Activated T-cell treated with anti-CD3 and anti-CD28 coated beads for 4 hours (primary cell): ENCODE measurements at places on chromosomes 11 and 22.

- DNase-seq = no peak
Observed at GRCh38 chr22:27086080-27087044, 429.0 kb downstream of the MIAT start.

DNA sequence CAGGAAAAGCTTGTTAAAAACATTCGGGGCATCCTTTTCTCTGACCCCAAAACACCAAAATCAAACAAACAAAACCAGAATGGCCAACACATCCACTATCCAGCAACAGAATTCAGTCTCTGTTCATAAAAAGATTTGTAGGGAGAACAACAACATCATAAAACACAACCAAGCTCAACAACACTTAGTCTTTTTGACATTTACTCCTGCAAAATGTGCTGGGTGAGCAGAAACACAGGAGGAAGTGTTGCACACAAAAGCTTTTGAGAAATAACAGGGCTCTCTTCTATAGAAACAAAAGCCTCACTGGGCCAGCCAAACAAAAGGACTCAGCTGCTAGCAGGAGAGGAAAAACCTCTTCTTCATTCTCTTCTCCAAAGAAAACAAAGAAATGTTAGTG lies 736.0 kb upstream of the CCDC90B start:
- no peak for DNase-seq

DNA sequence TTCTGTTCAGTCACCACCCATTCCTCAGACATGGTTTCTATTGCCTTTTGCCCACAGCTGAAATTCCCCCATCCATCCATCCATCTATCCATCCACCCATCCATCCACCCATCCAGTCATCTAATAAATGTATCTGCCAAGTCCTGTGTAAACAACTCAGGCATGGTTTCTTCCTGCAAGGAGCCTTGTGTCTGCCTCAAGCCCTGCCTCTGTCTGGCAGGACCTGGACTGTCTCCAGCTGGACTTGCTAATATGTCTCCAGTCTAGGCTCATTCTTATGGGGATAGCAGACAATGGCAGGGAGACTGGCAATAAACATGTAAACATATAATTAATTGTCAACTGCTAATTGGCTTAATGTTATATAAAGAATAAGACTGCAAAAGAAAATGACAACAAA lies 64.7 kb upstream of the AMPD3 start:
- no peak for DNase-seq

DNA sequence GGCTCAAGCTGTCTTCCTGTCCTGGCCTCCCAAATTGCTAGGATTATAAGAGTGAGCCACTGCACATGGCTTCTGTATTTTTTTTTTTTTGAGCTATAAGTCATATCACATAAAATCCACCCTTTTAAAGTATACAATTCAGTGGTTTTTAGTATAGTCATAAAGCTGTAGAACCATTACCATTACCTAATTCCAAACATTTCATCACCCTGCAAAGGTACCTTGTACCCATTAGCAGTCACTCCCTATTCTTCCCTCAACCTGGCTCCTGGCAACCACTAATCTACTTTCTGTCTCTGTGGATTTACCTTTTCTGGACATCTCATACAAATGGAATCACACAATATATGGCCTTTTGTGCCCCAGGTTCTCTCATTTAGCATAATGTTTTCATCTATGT lies 84.5 kb downstream of the MTMR3 start:
- no peak for DNase-seq

DNA sequence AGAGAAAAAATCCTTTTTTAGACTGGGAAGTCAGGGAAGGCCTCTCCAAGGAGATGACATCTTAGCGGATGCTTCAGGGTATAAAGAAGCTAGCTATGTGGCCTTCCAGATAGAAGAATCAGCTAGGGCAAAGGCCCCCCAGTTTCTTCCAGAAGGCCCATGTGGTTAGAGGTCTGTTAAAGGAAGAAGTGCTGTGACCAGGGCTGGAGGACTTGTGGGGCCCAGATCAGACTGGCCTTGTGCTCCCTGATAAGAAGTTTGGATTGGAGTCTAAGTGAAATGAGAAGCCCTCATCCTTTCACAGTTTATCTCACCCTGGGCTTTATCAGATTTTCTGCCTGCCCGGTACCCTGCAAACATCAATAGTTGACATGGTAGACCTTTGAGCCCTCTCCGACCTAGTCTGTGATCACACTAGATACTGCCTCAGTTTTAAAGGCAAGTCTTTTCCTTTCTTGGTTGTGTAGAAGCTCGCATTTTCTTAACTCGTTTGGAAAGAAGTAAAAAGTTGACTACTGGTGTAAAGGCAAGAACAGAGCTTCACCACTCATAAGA lies 7.8 kb downstream of the AMPD3 start:
- DNase-seq = no peak

GRCh38 chr11:61141601-61142028 lies 19.6 kb downstream of the VPS37C start:
- DNase-seq = no peak

- no peak for DNase-seq
Observed at GRCh38 chr22:21101877-21102638, 56.3 kb downstream of the LRRC74B start.

DNA sequence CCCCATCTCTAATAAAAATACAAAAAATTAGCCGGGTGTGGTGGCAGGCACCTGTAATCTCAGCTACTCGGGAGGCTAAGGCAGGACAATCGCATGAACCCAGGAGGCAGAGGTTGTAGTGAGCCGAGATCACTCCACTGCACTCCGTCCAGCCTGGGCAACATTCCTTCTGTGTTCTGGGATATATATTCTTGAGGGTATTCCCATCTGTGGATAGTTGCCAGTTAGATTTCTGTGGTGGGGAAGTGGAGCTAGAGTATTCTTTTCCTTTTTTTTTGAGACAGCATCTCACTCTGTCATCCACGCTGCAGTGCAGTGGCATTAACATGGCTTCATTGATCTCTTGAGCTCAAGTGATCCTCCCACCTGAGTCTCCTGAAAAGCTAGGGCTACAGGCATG lies 9.1 kb upstream of the ZNF74 start:
- DNase-seq = no peak

DNA sequence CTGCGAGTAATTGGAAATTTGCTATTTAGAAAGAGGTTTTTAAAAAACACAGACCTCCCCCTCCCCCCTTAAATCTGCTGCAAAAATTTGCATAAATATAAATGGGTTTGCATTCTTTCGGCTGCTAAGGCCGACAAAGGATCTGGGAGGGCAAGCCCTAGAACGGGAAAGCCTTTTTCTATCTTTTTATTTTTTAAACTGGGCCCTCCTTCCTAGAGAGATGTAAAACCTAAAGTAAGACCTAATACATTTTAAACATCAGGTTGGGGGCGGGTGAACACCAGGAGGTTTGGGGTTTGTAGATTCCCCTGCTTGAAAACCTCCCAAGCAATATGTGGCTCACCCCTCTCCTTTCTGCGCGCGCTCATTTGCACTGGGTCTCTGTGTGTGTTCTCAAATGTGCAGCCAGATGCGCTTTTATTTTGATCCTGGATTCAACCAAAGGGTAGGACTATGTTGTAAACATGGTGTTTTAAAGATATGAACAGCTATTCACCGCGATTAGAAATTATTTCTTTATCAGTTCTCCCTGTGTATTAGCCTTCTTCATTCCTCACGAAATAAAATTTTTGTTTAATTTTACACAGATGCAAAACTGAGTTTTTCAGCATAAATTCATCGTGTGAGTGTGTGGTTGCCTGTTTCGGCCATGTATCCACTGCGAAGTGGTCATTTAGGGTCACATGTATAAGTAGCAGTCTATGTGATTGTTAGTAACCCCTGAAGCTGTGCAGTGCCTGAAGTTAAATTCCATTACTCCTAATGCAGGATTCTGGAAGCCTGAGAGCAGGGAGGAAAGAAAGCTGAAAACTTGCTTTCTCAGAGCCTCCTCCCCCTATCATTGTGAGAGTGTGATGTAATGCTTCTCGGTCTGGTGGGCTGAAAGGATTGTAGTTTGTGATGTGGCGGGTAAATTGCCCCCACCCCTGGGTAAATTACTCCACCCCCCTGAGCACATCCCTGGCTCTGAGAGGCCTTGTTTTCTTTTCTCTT lies 988 bp downstream of the TNRC6B start:
- DNase-seq = peak; percentile 9
